ENCODE measurements at places on chromosomes 13 and 19. TPM values are rescaled to one million over a fixed set of nuclear protein-coding genes. Genes with fewer than 3 reads are reported as not detected.

- no peaks in the 10 kb centered on the region for H3K27me3 ChIP-seq
- no peak for DNase-seq
- peaks cover 16% of the 10 kb centered on the region for H3K4me1 ChIP-seq
- peak overlapping the region; percentile 98 for H3K4me3 ChIP-seq
- peaks cover 16% of the 10 kb centered on the region for H3K36me3 ChIP-seq
These were observed 583 bp upstream of the ZNF480 start for GRCh38 chr19:52296400-52296772.

DNA sequence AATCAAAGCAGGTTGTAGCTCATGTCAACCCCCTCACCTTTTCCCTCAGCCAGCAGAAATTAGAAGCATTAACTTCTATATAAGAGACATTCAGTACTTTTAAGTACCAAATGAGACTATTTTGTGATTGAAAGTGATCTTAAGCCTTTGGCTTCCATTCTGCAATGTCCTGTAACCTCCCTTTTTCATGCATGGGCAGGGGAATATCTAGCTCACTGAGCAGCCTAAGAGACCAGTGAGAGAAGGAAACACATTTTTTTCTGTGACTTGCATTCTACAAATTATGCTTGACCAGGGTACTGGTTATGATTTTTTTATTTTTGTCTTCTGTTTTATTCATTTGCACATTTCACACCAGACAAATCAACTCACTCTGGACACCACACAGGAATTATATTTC is 369.6 kb downstream of the KCTD12 start:
- H3K36me3 ChIP-seq: no peaks in the 10 kb centered on the region
- no peaks in the 10 kb centered on the region for H3K4me1 ChIP-seq
- no peak overlapping the region for H3K27ac ChIP-seq
- DNase-seq: no peak

GRCh38 chr13:48583859-48584311 is 51.0 kb upstream of the RCBTB2 start:
- peaks cover 30% of the 10 kb centered on the region for H3K4me1 ChIP-seq
- no peak for DNase-seq

The ZNF135 gene
- 10.0 TPM for total RNA-seq

The TMEM59L gene
- not detected for total RNA-seq

The CEACAM16 gene
- not detected for total RNA-seq
